ENCODE measurements at places on chromosomes 4 and X.

- DNase-seq = no peak
Measured at GRCh38 chr4:66266035-66266434, 595.7 kb upstream of the EPHA5 start.

GRCh38 chr4:100983426-100983825, 363.9 kb downstream of the PPP3CA start:
- no peak for DNase-seq

DNA sequence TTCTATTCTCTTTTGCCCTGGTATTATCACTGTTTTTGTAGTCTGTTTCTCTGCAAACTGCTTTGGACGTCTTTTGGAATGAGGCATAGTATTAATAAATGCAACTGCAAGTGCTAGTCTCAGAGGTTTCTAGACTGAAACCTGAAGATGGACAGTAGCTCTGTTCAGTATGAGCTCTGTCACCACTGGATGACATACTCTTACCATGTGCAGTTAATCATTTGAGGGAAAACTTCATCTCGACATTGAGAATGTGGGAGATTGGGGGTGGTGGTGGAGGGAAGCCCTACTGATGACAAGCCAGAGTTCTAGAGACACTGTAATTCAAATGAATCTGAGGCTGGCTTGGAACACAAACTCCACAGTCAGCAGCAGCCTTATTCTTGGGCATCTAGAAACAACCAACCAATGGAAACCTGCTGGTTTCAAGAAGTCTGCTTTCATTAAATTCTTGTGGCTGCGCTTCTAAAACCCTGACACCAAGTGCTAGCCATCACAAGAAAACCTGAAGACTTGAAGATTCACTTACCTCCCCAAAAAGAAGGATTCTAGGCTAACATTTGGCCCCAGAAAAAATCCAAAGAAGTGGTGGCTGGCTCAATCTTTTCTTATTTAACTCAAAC, 161.7 kb downstream of the RASL11B start:
- DNase-seq = no peak

DNA sequence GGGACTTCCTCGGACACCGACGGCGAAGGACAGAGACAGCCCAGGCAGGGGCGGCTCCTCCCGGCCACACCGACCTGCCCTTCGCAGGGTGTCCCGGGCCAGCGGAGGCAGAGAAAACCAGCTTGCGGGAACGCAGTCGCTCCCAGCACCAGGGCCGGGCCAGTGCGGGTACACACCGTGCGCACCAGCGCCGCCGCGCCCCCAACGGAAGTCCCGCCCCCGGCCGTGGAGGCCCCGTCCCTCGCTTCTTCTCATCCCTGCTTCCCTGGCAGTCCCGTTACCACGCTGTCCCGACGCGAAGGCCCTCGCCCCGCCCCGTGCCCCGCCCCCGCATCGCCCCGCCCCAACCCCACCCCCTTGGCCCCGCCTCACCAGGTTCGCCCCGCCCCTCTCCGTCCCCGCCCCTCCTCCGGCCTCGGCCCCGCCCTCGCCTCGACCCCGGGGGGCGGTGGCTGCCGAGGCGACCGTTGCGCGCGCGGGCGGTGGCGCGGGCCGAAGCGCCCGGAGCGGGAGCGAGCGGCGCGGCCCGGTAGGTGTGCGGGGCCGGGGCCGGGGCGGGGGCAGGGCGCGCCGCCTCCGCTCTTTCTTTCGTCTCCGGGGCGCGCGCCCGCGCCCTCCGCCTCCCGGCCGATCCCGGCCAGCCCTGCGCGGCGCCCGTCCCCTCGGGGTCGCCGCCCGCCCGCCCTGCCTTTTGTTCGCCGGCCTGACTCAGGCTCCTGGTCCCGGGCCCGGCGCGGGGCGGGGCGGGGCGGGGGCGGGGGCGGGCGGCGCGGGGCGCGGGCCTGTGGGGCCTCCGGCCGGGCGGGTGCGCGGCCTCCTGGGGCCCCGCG, at the start of gene RGS12:
TSS of gene RGS12 (plus strand) at position 451 of the 830 bp plus-strand sequence. CDS start 23,150 bp downstream, outside the sequence.
- DNase-seq = peak; percentile 93

DNA sequence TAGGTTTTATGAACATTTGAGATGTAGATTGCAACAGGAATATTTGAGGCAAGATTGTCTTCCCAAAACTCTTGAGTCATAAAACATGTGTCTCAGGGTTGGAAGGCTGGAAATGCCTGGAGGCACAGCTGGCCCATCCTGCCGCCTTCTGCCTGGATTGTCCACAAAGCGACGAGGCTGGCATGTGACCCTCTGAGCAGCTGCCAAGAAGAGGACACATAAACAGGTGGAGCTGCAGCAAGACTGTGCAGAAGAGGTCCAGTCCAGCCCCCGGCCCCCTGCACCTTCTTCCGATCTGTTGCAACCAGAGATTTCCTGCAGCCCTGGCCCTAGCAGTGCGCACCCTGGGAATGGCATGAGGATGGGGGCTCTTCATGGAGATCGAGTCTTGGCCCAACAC, 101.9 kb upstream of the BCOR start:
- DNase-seq = no peak

DNA sequence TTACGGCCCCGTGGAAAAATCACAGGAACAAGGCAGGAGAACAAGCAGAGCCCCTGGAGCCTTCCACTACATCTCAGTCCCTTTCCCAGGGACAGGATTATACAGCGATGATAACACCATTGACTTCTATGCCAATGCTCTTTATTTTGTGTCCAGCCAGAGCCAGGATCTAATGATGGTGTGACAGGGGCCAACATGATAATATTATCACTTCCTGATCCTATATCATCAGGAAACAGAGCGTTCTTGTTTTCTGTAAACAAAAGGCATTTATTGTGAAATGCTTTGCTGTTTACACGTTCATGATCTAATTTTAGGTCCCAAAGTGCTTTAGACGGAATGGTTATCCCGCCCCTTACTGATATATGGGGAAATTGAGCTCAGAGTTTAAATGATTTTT, 12.8 kb downstream of the TMPRSS11E start:
- DNase-seq = no peak

GRCh38 chrX:78075787-78076389, 28.2 kb upstream of the PGK1 start:
- DNase-seq = no peak

GRCh38 chr4:7120341-7120740, 52.5 kb upstream of the GRPEL1 start:
- no peak for DNase-seq

GRCh38 chr4:27789773-27790172, 929.1 kb downstream of the STIM2 start:
- no peak for DNase-seq

DNA sequence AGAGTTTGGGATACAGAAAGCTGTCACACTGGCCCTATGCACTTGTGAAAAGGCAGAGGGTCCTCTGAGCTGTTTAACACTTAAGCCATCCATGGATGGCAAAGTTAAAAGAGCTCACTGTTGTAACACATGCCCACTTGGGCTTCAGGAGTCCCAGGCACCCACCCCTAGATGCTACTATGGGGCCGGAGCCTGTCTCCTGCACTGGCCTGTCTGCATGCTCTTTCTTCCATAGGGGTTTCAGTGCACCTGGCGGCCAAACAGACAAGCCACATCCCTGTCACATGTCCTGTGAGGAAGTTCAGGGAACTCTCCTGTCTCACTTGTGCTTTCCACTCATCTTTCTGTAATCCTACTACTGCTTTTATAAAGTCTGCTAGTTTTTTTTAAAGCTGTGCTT, 2586.0 kb downstream of the PCDH7 start:
- no peak for DNase-seq

GRCh38 chrX:103372886-103373285, 3.5 kb upstream of the BEX3 start:
- no peak for DNase-seq

DNA sequence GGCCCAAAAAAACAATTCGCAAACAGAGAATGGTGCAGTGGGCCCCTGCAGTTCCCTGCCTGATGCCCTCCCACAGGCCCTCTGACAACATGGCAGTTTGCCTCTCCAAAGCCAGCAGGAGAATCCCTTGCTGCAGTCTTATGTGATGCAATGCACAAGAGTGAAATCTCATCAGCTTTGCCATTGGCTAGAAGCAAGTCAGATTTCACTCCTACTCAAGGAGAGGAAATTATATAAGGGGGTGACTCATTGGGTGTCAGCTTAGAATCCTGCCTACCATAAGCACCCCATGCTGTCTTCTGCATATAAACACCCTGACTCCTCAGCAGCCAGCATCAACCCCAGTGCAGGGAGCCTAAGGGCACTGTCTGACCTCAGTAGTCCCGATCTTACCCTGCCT, 157.3 kb upstream of the LDB2 start:
- DNase-seq = no peak

GRCh38 chrX:109472939-109473735, 8.7 kb downstream of the GUCY2F start:
- no peak for DNase-seq

GRCh38 chr4:144905286-144905685, 192.7 kb downstream of the ANAPC10 start:
- no peak for DNase-seq

DNA sequence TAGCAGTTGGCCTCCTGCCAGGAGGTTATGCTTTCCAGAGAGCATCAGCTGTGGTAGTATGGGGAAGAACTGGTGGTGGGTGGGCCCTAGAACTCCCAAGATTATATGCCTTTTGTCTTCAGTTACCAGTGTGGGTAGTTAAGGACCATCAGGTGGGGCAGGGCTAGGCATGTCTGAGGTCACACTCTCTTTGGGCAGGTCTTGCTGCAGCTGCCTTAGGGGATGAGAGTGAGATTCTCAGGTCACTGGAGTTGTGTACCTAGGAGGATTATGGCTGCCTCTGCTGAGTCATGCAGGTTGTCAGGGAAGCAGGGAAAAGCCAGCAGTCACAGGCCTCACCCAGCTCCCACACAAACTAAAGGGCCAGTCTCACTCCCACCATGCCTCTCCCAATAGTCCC, 172.9 kb upstream of the GYPA start:
- DNase-seq = no peak

- DNase-seq = no peak
Measured at GRCh38 chrX:18875256-18875878, 108.5 kb downstream of the PHKA2 start.

GRCh38 chr4:25178838-25179261, 18.6 kb upstream of the SEPSECS start:
- DNase-seq = no peak

- no peak for DNase-seq
Measured at GRCh38 chr4:74414149-74414809, 30.7 kb upstream of the AREG start.

DNA sequence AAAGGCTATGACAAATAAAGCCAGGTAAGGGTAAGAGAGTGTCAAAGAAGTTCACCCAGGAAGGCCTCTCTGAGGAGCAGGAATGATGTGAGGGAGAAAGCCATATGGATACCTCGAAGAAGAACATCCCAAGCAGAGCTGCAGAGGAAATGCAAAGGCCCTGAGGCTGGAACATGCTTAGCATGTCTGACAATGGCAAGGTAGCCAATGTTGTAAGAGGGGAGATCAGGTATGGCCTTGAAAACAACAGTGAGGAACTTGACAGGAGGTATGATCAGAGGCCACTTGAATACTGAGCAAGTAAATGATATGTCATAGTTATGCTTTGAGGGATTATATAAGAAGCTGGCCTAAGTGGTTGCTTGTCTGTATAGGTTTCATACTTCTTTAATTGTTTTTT, 3.8 kb downstream of the SCFD2 start:
- DNase-seq = no peak

DNA sequence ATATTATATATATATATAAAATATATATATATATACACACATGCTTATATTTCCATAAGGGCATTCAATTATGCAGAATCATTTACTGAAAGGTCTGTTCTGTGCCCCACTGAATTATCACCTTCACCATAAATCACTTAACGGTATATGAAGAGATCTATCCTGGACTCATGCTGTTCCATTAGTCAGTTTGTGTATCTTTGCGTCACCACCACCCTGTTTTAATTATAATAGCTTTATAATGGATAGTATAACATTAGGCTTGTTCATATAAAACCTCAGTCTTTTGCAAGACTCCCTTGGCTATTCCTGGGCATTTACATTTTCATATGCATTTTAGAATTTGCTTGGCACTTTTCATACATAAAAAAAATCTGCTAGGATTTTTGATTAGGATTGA, 19.1 kb downstream of the WDR17 start:
- no peak for DNase-seq

- no peak for DNase-seq
Measured at GRCh38 chr4:83124111-83124780, 9.7 kb upstream of the PLAC8 start.

DNA sequence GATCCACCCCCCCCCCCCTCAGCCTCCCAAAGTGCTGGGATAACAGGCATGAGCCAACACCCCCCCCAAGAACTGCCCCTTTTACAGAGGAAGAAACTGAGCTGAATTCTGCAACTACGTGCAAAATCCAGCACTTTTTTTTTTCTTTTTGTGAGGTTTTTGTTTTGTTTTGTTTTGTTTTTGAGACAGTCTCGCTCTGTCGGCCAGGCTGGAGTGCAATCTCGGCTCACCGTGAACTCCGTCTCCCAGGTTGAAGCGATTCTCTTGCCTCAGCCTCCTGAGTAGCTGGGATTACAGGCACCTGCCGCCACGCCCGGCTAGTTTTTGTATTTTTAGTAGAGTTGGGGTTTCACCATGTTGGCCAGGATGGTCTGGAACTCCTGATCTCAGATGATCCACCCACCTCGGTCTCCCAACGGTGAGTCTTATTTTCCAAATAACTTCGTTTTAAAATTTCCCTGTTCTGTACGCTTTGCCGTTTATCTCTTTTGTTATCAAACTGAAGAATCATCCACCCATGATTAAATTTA, 4.9 kb downstream of the CRLF2 start:
- no peak for DNase-seq

GRCh38 chr4:60002603-60003337, 1197.4 kb upstream of the ADGRL3 start:
- peak; percentile 12 for DNase-seq

- no peak for DNase-seq
Measured at GRCh38 chrX:11965436-11965835, 172.8 kb upstream of the FRMPD4 start.

GRCh38 chr4:17280261-17281018, 231.4 kb downstream of the QDPR start:
- no peak for DNase-seq

- DNase-seq = no peak
Measured at GRCh38 chrX:138889149-138889548, 177.6 kb upstream of the FGF13 start.

DNA sequence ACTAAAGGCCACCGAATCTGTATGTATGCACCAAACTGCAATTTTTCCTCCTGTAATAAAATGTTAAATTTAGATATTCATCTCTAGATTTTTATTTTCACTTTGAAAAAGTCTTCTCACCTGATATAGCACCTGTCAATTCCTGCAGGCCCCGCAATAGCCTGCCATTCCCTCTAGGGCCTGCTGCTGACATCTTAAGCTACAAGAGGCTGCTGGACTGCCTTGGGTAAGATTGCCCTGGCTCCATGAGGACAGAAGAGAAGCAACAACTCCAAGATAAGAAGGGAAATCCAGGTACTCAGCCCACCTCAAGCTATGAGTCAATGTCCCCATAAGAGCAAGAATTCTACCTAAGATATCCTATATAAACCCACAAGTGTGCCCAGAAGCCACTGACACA, 230.2 kb upstream of the AGTR2 start:
- no peak for DNase-seq
